Activated CD4-positive, alpha-beta T cell treated with anti-CD3 and anti-CD28 coated beads, Interleukin-2, amount 50 U/mL, for 48 hours (primary cell): ENCODE measurements at places on chromosomes 1 and 21.

DNA sequence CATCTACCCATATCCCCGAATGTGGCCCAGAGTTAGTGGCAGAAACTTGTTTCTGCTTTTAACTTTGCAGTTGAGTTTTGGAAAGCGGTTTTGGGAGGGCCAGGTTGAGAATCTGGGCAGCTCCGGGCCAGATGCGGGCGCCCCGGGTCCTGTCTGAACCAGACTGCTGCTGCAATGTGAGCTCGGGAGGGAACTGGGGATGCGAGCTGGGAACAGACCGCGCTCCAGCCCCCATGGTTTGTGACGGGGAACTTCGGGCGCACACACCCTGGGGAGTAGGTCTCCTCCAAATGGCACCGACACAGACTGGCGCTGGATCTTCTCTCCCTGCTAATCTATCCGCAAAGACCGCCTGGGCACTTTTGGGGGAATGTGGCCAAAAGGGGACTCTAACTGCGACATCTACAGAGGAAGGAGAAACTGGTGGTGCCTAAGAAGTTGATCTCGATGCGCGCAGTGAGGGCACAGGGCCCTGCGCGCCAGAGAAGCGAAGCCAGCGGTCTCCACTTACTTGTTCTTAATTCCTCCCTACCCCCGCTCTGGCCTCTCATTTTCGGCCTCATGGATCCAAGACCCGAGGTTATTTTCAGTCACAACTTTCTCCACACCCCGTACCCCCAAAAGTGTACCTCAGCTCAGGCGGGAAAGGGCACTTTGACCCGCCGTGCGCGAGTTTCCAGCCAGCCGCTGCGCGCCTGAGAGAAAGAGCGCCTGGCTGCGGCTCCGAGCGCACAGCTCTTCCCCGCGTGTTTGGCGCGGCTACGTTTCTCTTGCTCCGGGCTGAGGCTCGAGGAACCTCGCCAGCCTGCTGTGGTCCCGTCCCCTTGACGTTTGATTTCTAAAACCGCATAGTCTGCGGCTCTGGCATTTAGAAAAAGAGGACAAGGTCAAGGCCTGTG lies 411.0 kb upstream of the ESRRG start:
- no peak for DNase-seq

DNA sequence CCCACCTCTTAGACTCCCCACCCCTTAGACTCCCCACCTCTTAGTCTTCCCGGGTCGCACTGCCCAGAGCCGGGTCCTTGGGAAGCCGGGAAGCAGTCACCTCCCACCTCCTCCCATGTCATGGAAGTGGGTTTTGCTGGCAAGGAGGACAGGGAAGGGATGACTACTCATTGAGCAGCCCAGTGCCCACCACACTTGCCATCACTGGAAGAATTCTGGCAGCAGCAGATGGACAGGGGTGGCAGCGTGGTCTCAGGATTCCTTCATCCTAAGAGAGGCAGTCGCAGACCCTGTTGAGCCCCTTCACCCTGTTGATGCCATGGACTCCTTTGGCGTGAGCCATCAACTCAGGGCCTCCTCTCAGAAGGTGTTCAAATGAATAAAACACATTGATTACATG lies 140.8 kb downstream of the PGBD5 start:
- DNase-seq = no peak

GRCh38 chr1:34199927-34200326 lies 23.2 kb downstream of the C1orf94 start:
- DNase-seq = no peak

DNA sequence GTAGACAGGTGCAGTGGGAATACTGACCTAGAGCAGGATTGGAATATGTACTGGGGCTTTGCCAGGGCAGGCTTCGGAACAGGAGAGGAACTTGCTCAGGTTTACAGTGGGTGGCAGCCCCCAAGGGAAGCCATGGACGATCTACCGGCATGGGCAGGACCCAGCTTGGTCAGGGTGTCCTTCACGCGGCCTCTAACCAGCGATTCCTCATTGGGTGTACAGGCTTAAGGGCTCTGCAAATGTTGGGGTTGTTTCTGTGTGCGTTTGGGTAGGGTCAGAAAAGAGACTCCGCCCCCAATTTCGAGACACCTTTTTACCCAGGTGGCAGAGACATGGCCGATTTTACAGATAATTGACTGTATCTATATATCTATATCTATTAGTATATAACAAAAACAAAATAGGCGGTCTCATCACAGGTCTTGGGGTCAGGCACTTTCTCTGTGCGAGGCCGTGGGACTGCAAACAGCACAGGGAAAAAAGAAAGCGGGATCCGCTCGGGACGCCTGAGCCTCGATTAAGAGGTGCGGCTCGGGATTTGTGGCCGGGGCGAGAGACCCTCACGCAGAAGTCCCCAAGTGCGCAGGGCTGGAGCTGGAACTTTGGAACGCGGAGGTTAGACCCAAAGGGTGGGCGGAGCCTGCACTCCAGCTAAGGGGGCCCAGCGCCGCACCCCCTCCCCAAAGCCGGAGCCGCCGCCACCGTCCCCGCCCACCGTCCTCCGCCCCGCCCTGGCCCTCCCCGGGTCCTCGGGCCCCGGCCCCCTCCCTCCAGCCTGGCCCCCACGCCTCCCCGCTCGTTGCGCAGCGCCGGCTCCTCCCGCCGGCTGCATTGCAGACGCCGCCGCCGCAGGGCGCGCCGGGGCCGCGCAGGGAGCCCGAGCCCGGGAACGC lies 67.5 kb upstream of the VAMP3 start:
- DNase-seq = no peak

DNA sequence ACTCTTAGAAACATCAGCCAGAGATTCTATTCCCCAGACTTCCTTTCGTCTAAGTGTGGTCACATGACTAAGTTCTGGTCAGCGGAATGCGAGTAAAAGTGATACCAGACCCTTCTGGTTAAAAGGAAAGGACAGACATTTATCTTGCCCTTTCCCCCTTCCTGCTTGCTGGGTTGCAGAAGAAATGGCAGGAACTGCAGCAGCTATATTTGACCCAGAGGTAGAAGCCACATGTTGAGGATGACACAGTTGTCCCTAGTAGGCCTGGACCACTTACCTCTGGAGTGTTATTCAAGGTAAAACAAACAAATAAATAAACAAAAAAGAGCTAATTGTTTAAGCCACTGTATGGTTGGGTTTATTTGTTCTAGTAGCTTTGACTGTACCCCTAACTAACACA lies 73.3 kb downstream of the TAS1R2 start:
- no peak for DNase-seq

GRCh38 chr1:228211531-228212414 lies 3.9 kb downstream of the OBSCN start:
- DNase-seq = no peak

- no peak for DNase-seq
Observed at GRCh38 chr1:8980656-8981055, 35.0 kb downstream of the CA6 start.

DNA sequence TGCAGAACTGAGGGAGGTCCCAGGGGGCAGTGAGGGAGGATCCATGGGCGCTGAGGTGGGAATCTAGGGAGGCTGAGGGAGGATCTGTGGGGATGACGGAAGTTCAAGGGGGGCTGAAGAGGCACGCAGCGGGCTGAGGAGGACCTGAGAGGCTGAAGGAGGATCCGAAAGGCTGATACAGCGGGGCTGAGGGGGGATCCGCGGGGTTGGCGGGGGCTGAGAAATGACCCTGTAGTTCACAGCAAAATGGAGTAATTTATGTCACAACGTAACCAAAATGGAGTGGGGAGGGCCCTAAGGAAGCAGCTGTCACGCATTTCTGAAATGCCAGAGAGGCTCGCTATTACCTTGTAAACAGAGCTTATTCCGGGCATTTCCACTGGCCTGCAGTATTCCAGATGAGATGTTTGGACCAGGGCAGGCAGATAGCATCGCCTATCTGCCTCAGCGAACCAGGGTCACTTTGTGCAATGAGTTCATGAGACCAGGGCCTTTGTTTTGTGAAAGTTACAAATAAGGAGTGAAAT lies 926 bp upstream of the MRPL55 start:
- DNase-seq = no peak

GRCh38 chr1:56533621-56534020 lies 45.7 kb downstream of the PLPP3 start:
- DNase-seq = no peak

DNA sequence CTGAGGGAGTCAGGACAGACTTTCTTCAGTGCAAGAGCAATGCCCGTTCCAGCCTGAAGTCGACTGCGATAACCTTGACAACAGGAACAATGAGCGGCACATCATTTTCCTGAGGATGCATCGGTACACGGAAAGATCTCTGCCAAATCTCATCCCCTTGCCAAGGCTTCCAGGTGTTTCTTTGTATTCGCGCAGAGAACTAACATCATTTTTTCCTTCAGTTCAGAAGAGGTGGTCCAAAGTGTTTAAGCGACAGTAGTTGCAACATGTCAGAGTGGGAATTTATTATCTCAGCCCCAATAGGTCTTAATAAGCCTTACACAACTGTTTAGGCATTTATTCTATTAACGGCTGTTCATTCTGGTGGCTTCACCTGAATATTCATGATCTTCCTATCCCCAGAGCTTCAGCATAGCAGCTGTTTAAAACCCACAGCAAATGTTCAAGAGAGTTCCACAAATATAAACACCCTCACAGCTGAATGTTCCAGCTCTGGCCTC lies 129.7 kb upstream of the NFIA start:
- no peak for DNase-seq
